ENCODE measurements at places on chromosomes 11 and 22.

DNA sequence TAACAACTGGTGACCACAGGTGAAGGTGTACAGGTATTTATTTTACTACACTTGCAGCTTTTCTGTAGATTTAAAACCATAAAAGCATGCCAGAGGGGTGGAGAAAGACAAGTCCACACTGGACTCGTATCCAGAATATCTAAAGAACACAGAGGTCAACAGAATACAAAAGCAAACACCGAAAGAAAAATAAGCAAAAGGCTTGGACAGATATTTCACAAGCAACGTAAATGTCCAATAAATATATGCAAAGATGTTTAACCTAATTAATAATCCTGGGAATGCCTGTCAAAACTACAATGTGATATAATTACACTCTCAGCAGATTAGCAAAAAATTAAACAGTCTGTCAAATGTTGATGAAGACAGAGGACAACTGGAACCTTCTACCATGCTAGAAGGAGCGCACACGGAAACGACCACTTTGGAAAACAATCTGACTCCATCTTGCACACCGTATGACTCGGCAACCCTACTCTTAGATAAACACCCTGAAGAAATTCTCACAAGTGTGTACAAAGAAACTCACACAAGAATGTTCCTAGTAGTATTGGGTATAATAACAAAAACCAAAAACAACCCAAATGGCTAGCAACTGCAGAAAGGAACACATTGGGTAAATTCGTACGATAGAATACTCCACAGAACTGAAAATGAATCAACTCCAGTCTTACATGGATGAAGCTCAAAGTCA is 27.2 kb downstream of the GNB1L start:
- DNase-seq = no peak

GRCh38 chr22:46842606-46843005 is 80.2 kb downstream of the TBC1D22A start:
- no peak for DNase-seq

GRCh38 chr11:12088047-12088481 is 22.3 kb upstream of the MICAL2 start:
- DNase-seq = no peak

- DNase-seq = no peak
Observed at GRCh38 chr11:92141159-92141558, 83.5 kb upstream of the FAT3 start.

DNA sequence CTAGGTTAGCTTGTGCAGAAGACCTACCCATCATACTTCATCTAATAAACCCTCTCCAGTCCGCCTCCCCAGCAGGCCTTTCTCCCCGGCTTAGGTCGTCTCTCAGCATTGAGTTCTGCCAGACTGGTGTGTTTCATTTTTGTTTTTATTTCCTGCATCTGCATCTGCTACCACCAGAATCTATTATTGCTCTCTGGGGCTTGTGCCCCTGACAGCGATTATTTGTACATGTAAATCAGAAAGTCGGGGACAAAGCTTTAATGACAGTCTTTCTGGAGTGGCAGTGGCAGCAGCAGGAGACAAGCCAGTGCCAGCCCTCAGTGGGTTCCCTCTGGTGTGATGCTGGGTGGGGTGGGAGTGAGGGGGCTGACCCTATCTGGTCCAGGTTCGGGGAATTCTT is 127.5 kb downstream of the PKNOX2 start:
- DNase-seq = no peak

DNA sequence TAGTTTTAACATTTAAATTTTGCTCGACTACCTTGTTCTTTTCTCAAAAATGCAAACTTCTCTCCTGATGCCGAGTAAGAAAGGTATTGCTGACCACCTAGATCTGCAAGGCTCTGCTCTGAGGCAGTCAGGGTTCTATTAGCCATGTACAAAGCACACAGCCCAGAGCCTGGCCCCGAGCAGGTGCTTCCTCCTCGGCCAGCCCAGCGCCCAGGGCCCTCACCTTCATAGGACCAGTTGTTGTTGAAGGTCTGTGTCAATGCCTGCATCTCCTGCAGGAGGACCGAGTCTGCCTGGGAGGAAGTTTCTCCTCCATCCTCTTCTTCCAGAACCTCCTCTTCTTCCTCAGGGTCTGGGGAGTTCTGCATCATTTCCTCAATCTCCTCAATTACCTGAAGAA is 35.8 kb downstream of the FEZ1 start:
- no peak for DNase-seq

DNA sequence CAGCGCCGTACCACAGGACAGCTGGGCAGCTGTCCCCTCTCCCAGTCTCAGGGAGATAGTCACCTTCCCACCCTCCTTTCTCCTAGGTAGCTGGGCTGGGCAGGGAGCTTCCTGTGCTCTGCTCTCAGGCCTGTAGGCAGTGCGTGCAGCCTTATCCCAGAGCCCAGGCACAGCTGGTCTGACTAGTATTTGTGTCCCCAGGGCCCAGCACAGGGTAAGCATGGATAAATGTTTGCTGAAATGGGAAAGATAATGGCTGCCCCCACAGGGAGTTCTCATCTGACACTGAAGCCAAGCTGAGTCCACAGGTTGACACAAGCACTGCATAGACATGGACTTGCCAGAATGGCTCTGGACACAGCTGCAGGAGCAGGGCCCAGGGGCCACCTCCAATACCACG is 9.8 kb downstream of the SLC15A3 start:
- DNase-seq = no peak

DNA sequence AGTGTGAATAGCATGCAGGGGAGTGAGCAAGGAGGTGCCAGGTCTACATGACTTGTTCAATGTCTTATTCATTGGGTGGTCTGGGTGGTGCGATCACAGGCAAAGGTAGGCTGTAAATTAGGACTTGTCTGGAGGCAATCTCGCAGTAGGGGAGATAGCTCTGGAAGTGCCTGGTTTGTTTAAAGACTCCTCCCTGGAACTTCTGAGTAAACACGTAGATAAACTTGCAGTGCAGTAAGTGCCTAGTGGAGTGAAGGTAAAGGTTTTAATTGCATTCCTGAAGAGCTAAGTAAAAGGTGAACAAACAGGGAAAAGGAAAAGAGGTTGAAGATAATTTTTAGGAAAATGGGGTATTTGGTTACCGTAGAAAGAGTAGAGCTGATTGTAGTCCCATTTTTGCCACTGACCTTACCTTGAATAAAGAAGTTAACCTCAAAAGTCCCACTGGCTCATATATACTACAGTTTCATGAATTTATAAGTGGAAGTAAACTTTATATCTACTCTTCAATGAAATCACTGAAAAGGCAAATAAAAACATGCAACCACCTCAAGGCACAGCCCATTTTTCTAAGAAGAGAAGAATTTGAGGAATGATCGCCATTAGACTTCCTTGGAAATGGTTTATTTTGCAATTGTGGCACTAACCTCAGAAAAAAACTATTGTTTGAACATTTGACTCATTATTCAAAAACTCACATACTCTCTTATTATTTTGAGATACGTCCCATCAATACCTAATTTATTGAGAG is 44.3 kb downstream of the AASDHPPT start:
- no peak for DNase-seq

GRCh38 chr11:66882561-66883015 is 25.7 kb downstream of the LRFN4 start:
- DNase-seq = no peak

DNA sequence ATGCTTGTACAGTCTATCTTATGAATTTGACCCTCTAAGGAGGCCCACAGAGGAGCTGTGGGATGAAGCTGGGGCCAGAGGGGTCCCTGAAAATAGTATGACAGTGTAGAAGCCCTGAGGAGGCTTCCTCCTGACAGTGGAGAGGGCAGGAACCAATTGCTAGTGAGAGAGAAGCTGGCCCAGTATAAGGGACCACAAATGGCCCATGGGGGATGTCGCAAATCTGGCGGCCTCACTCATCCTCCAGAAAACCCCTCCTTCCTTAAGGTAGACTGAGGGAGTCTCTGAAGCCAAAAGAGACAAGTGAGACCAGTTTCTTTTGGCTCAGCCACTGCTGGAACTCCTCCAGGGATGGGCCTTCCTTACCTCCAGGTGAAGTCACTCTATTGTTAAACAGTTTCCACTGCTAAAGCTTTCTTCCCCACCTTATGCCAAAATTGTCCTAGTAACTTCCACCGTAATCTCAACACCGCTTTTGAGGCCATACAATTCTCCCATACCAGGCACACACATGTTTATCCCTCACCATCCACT is 17.8 kb upstream of the CASTOR1 start:
- DNase-seq = no peak

DNA sequence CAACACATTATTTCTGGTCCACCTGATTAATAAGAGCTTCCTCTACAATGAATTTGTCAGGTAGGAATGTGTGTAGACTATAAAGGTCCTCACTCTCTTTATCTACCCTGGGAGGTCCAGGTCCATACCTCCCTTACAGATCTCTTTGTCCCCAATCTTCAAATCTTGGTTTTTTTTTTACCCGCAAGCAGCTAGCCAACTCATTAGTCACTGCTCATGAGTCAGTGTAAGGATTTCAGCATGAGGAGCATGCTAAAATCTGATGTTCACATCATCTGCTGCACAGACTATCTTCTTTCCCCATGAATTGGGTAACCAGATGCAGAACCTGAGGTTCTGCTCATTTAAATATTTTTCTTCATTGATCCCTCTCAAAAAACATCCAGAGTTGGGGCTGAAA is 397.0 kb upstream of the ISX start:
- DNase-seq = no peak

- DNase-seq = no peak
Observed at GRCh38 chr11:95293116-95293515, 62.1 kb upstream of the SESN3 start.

- no peak for DNase-seq
Observed at GRCh38 chr11:69294571-69295078, 670 bp downstream of the MYEOV start.

GRCh38 chr11:75069473-75069872 is 27.2 kb downstream of the OR2AT4 start:
- DNase-seq = no peak

GRCh38 chr22:30881361-30882183 is 87.0 kb downstream of the MORC2 start:
- no peak for DNase-seq

GRCh38 chr11:95193541-95193940 is 37.5 kb downstream of the SESN3 start:
- no peak for DNase-seq

- no peak for DNase-seq
Observed at GRCh38 chr22:29205594-29206371, at the start of gene EMID1. Gene EMID1 (plus strand): TSS chr22:29205896. CDS start chr22:29206039, 143 bp downstream.

GRCh38 chr11:20192641-20193040 is 32.4 kb upstream of the DBX1 start:
- no peak for DNase-seq

DNA sequence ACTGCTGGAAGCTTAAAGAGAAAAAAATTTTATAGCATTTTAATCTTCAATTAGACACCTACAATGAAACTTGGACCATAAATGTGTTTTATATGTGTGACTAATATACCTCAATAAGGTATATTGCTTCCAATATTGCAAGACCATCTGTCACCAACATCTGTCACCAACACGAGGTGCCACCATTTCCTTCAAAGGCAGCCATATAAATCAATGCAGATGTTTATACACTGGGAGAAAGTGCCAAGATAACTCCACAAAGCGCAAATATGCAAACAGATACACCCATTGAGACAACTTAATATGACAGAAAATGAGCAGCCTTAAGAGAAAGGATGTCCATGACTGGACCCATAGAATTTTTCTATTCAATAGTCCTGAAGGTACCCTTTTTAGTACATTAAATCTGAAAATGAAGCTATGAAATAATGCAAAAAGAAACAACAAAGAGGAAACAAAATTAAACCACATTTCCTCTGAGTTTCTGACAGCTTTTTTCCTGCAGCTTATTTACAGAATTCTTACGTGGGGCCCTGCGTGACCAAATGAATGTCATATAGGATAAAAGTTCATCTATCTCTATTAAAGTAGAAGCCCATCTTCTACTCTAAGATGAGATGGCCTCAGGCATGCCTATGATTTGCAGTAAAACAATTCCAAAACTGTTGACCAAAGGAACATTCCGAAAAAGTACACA is 12.5 kb downstream of the MPZL3 start:
- no peak for DNase-seq

DNA sequence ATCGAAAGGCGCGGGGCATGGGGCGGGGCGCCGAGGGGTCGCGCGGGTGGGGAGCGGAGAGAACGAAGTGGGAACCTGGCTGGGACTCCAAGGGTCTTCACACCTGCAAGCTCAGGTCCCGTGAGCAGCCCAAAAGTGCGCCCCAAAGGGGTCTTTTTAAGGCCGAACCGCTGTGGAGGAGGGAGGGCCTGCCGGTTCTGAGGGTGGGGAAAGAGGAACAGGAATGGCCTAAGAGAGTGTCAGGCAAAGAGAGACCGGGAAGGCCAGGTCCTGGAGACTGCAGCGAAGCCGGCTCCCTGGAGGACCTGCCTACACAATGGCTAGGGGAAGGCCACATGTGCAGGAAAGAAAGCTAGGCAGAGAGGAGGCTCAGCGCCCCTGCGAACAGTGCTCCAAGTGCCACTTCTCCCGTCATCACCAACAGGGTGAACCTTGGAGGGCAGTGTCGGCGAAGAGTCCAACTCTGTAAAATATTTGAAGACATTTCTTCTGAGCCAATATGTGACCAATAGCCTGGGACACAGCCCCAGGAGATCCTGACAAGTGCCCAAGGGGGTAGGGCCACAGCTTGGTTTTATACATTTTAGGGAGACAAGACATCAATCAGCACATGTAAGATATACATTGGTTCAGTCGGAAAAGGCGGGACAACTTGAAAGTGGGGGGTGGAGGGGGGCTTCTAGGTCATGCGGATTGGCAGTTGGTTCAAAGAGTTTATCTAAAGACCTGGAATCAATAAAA is 710 bp upstream of the DGCR2 start:
- DNase-seq = no peak

- DNase-seq = no peak
Observed at GRCh38 chr22:31107894-31108218, 488 bp upstream of the SELENOM start.

DNA sequence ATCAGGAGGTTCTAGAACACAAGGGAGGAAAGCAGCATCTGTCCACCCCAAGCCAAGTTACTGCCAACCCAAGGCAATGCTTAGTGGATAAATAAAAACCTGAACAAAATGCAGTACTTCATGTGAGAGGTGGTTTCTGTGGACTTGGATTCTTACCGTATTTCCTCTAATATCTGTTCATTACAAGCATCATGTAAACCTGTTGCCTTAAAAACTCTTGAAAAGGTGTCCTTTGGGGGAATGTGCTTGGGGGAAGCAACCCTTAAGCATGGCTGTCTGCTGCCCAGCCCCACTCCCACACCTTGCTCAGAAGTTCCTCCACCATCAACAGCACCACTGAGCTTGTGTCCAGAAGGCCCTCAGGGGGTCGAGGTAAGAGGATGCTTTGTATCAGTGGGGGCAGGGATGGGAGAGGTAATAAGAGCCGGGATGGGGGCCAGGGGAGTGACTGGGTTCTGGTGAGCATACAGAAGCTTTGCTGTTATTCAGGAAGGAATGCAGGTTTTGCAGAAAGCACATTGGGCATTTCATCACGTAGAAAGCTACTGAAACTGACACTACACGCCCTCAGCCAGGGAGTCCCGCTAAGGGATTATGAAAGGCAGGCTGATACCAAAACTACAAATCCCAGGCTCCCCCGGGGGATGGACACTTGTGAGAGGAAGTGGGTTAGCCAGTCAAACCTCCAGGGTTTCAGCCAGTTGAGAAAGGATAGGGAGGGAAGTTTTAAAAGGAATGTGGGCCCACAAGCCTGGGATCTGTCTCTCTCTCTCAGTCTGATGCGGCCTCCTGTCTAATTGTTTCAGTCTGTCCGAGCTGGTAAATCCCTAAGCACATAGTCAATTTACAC is 52.0 kb downstream of the KCNJ1 start:
- no peak for DNase-seq

Measured in stimulated activated naive CD4-positive, alpha-beta T cell (primary cell).